ENCODE measurements at places on chromosomes 11 and 22. TPM values are rescaled to one million over a fixed set of nuclear protein-coding genes. Genes with fewer than 3 reads are reported as not detected.

- peak; percentile 10 for DNase-seq
Measured at GRCh38 chr11:56558574-56558973, 15.5 kb upstream of the OR5M11 start.

GRCh38 chr11:75592715-75593114, 30.7 kb downstream of the SERPINH1 start:
- no peak for DNase-seq

- DNase-seq: peak; percentile 72
Measured at GRCh38 chr11:27718863-27719545, 18.7 kb upstream of the BDNF start.

- no peak for DNase-seq
Measured at GRCh38 chr11:1937616-1938342, 9.4 kb upstream of the MRPL23 start.

DNA sequence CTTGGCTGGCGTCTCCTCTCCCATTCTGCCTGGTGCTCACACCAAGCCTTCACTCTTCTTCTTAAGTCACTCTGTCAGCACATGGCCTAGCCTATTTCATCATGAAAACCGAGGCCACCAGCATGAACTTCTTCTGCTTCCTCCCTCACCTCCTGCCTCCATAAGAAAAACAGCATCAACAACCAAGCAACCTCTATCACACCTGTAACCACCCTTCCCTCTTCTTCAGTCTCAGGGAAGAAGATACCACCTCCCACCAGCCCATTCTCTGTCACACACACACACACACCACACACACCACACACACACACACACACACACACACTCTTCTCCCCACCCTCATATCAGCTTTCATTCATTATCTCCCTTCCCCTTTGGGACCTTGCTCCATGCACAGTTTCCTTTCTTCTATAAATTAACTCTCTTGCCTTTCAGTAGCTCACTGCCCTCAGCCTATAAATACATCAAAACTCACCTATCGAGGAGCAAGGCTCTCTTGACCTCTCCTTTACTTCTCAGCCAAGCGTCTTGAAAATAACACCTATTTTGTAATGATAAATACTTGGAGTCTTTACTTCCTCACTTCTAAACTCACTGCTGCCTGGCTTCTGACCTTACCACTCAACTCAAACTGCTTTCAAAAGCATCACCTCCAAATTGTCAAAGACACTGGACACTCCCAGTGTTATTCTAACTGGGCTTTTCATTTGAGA, 36.6 kb downstream of the SC5D start:
- DNase-seq: no peak

GRCh38 chr11:19199771-19200170, 2.0 kb downstream of the CSRP3 start:
- DNase-seq: peak; percentile 22

DNA sequence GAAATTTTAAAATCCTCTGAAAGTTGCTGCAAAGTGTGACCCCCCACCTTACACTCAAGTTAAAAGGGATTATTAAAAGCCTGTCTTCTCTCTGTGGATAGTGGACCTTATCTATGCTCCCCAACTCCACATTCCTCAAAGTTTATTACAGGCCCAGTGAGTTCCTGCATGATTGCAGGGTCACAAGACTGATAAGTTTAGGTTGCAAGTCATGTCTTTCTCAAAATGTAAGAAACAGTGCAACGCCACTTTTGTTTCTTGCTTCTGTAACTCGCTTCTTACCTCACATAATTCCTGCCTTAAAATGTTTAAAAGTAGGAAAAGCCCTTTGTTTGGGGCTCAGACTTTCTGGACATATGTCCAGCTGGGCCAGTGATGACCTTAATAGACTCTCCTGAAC, 38.4 kb upstream of the GLYAT start:
- no peak for DNase-seq

DNA sequence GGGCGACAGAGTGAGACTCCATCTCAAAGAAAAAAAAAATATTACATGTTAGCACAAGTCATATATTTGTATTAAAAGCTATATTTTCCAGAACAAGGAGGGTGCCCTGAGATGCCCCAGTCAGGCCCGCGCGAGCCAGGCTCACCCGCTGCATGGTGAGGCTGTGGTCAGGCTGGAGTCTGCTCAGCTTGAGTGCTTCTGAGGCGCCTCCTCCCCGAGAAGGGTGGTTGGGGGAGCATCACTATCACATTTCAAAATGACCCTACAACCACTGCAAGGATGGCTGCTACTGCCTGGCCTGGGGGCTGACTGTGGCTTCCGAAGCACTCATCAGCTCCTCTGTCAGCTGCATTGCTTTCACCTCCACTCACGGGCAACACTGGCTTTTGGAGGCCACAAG, 77.1 kb downstream of the SCUBE1 start:
- no peak for DNase-seq

- DNase-seq: no peak
Measured at GRCh38 chr22:42078469-42079318, 806 bp upstream of the SMDT1 start.

DNA sequence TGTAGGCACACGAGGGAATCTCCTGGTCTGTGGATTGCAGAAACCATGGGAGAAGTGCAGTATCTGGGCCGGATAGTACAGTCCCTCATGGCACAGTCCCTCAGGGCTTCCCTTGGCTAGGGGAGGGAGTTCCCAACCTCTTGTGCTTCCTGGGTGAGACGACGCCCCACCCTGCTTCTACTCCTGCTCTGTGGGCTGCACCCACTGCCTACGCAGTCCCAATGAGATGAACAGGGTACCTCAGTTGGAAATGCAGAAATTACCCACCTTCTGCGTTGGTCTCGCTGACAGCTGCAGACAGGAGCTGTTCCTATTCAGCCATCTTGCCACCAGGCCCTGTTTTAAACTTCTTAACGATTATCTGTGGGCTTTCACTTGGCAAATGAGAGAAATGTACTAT, 157.2 kb upstream of the CARD18 start:
- DNase-seq: no peak

GRCh38 chr11:35215945-35216344, 77.0 kb downstream of the CD44 start:
- DNase-seq: no peak

DNA sequence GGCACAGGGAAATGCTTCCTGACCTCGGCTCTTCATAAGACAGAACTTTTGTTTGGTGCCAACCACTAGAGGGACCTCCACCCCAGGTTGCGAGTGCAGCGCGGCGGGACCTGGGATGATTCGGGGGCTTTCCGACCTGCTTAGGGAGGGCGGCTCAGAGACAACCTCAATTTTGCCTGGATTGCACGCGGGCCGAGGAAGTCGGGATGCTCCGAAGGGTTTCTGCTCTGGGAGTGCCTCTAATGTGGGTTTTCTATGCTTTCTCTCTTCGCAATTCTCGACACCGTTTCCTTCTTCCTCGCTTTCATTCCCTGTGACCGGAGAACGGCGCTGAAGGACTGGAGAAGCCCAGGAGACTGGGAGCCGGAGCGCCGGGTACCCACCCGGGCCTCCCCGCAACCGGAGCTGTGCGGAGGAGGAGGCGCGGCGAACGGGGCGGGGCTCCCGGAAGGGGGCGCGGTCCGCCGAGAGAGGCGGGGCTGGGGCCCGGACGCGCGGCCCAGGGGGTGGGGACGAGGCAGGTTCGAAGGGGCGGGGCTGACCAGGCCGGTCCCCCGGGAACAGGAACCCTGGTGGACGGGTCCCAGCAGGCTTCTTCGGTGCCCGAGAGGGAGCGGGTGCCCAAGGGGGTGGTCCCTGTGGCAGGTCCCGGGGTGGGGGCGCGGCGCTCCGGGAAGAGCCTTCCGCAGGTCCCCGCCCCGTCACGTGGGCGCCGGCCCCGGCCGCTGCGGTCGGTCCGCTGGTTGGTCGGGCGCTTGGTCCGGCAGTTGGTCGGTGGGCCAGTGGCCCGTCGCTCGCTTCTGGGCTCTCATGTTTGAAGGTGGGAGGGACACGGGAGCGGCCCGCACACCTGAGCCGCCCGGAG, at the start of gene PPFIBP2:
Gene PPFIBP2, plus strand, starts transcription at position 766 of the 865 bp plus-strand sequence. CDS start 35,477 bp downstream, outside the sequence.
- DNase-seq: peak; percentile 92

GRCh38 chr11:70187771-70188170, 15.3 kb upstream of the FADD start:
- DNase-seq: no peak

DNA sequence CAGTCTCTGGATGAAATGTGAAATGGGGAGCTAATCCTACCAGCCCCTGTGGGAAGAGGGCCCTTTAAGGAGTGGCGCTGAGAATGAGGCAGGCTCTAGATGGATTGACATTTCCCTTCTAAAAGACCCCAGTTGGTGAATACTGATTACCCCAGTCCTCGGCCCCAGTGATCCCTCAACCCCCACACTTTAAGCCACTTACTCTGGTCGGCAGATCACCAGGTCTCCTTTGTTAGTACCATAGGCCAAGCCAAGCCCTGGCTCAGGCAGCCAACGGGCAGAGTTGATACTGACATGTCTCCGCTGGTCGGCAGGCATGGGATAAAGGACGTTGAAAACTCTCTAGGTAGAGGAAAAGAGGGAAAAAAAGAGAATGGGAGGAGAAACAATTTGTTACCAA, 26.1 kb upstream of the CHRM4 start:
- no peak for DNase-seq

- no peak for DNase-seq
Measured at GRCh38 chr22:48606684-48607307, 1220.9 kb downstream of the BRD1 start.

GRCh38 chr11:8598506-8598905, 4.5 kb upstream of the STK33 start:
- DNase-seq: no peak

- DNase-seq: no peak
Measured at GRCh38 chr11:35272391-35272902, 133.5 kb downstream of the CD44 start.

- DNase-seq: no peak
Measured at GRCh38 chr22:23681026-23681809, 9.6 kb upstream of the RGL4 start.

- DNase-seq: peak; percentile 40
Measured at GRCh38 chr22:40533712-40534378, 102.7 kb downstream of the MRTFA start.

GRCh38 chr22:10778296-10778814, 4749.6 kb upstream of the OR11H1 start:
- DNase-seq: no peak

DNA sequence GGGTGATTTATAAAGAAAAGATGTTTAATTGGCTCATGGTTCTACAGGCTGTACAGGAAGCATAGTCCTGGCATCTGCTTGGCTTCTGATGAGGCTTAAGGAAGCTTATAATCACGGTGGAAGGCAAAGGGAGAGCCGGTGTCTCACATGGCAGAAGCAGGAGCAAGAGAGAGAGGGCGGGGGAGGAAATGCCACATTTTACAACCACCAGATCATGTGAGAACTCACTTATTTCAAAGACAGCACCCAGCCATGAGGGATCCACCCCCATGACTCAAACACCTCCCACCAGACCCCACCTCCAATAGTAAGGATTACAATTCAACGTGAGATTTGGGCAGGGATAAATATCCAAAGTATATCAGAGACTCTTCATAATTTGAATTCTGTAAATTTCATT, 200.7 kb downstream of the MSANTD4 start:
- no peak for DNase-seq

GRCh38 chr11:109584001-109584972, 162.3 kb downstream of the C11orf87 start:
- no peak for DNase-seq

DNA sequence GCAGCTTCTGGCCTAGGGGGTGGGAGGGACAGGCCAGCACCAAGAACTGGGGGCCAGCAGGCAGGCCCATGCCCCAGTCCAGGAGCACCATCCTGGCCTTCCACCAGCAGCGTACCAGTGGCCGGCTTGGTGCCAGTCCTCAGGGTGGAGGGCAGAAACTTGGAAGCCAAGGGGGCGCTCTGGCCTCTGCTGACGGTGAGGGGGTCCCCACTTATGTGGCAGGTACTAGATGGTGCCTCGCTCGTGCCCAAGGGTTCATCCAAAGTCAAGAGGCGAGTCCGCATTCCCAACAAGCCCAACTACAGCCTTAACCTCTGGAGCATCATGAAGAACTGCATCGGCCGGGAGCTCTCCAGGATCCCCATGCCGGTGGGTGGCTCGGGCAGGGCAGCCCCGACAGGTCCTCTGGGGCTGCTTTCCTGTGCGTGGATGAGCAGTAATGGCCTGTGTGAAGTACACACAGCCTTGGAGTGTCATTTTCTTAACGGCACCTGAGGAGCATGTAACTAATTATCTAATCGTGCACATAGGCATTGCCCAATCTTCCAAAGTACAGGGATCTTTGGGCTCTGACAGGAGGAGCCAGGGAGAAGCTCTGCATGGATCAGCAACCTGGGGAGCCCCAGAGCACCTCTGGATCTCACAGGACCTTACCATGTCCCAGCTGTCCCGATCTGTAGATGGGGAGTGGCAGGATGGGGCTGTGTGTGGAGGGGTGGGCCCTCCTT, 79.1 kb downstream of the MORC2 start:
- DNase-seq: peak; percentile 7

DNA sequence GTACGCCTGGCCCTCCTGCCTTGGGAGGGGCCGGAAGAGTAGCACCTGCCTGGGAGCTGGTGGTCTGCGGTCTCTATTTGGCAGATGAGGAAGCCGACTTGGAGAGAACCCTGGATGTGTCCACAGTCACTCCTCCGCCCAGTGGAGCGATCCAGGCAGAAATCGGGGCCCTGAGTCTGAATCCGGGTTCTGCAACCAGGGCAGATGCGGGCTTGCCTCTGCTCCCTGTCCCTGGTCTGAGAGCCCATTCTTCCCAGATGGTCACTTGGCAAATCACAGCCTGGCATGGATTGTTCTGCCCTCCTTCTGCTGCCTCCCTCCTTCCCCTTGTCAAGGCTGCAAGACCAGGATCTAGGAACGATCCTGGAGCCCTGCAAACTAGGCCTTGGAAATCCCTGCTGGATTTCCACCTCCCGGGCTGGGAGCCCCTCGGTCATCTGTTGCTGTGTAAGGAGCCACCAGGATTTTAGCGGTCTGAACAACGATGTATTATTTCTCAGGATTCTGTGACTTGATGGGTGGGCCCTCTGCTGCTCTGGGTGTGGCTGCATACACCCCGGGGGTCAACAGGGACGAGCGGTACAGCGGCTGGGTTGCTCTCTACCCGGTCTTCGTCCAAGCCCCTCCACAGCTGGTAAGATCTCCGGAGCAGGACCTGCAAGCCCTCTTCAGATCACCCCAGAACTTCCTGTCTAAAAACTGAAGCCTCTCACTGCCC, 2.0 kb upstream of the ASCL2 start:
- no peak for DNase-seq

DNA sequence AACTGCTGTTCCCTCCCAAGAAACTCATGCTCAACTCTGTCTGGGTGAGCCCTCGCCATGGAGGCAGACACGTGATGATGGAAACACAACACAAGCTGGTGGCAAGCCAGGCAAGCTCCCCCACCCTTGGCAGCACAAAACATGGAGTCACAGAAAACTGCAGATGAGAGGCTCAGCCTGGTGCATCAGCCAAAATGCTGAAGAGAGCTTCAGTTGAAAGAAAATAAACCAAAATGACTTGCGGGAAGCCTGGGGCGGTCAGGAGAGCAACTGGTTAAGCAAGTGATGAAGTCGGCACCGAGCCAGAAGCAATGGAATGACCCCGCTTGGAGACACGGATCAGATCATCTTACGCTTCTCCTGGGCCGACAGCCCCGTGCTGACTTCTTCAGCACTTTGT, 68.3 kb downstream of the C11orf58 start:
- no peak for DNase-seq

Gene LMO2
- 2.5 TPM for total RNA-seq

Gene SCGB2A2
- not detected for total RNA-seq

Gene SLC22A6
- not detected for total RNA-seq

Gene SLN
- 13.7 TPM for total RNA-seq

Gene MMP27
- not detected for total RNA-seq

Gene ZNF214
- 3.3 TPM for total RNA-seq

Gene SLC1A2
- 0.84 TPM for total RNA-seq

Gene SAA2
- 20.1 TPM for total RNA-seq

Gene TREH
- total RNA-seq: 10.2 TPM

Gene GPHA2
- not detected for total RNA-seq

Gene CD248
- total RNA-seq: 19.9 TPM

Gene RGL4
- not detected for total RNA-seq

Gene VPREB1
- not detected for total RNA-seq

Gene ABTB2
- total RNA-seq: 12.4 TPM

Gene SLC22A12
- total RNA-seq: not detected
